ENCODE measurements at places on chromosomes 1 and 21.

GRCh38 chr1:44609768-44610526 lies 64.3 kb downstream of the TMEM53 start:
- no peak for DNase-seq

DNA sequence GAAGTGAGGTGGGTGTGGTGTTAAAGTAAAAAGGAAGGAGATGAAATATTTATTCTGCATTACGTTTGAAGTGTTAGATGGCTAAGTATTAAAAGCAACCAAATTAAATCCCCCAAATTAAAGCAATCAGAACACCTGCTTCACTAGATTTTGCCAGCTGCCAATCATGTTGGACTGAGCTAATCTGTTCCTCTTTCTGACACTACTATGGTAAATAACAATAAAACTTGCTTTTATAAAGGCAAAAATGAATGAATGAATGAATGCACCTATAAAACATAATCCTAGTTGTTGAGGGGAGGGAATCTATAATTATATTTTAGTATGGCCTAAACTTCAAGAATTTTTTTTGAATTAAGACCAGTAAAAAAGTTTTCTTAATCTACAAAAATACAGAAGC lies 51.0 kb downstream of the RAB3GAP2 start:
- DNase-seq = no peak

- peak; percentile 55 for DNase-seq
Observed at GRCh38 chr1:110207831-110208230, 2.3 kb upstream of the KCNC4 start.

DNA sequence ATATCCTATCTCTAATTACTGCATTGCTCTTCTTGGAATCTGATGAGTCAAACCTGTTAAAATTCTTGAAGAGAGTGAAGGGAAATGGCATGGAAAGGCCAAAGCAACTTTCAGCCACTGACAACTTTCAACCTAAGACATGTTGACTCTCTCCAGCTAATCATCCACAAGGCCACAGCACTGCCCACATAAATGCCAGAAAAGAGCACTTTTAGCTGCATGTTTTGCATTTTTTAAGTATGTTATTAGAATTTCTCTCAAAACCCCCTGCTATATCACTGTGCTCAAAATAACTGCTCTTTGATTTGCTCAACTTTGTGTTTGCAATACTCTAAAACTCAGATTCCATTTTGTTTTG lies 352.5 kb downstream of the ADGRL2 start:
- DNase-seq = no peak
